ENCODE measurements at places on chromosomes 3 and 15. TPM values are rescaled to one million over a fixed set of nuclear protein-coding genes. Genes with fewer than 3 reads are reported as not detected.
A peak's percentile ranks its signal among the peaks of the same experiment; 100 is the strongest.

The TEX55 gene
- total RNA-seq = not detected

The MAP1A gene
- 1.6 TPM for total RNA-seq

The CELF6 gene
- total RNA-seq = not detected

The SPSB4 gene
- 0.05 TPM for total RNA-seq

The STRIT1 gene
- not detected for total RNA-seq

The XCR1 gene
- not detected for total RNA-seq

- H3K4me3 ChIP-seq = no peak overlapping the region
- H3K4me1 ChIP-seq = no peaks in the 10 kb centered on the region
- no peak overlapping the region for H3K27ac ChIP-seq
- no peaks in the 10 kb centered on the region for H3K27me3 ChIP-seq
Measured at GRCh38 chr3:127769284-127770081, 52.8 kb downstream of the MGLL start.

DNA sequence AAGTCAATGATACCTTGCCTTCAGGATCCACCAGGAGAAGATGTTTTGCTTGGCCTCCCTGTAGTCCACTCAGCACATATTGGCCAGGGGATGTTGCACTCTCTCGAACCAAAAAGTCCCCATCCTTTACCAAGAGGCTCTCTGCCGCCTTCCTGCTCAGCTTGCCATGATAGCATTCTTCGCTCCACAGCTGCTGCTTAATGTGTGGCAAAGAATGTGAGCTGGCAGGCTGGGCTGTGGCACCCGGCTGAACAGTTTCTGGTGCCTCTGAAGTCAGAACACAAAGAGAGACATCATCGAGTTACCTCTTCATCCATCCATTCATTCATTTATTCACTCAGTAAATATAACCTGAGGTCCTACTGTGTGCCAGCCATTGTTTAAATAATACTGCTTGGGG is 23.9 kb upstream of the CEP152 start:
- DNase-seq = no peak
- H3K27me3 ChIP-seq = no peaks in the 10 kb centered on the region
- no peak overlapping the region for H3K4me3 ChIP-seq
- H3K4me1 ChIP-seq = no peaks in the 10 kb centered on the region

- no peak overlapping the region for H3K4me3 ChIP-seq
- no peaks in the 10 kb centered on the region for H3K27me3 ChIP-seq
- no peaks in the 10 kb centered on the region for H3K4me1 ChIP-seq
- H3K36me3 ChIP-seq = no peaks in the 10 kb centered on the region
- H3K27ac ChIP-seq = no peak overlapping the region
Measured at GRCh38 chr3:151228666-151229040, 25.6 kb upstream of the GPR171 start.

- H3K27ac ChIP-seq = no peak overlapping the region
- H3K4me1 ChIP-seq = no peaks in the 10 kb centered on the region
- no peak overlapping the region for H3K4me3 ChIP-seq
- H3K36me3 ChIP-seq = no peaks in the 10 kb centered on the region
Measured at GRCh38 chr3:131807822-131808221, 227.0 kb downstream of the CPNE4 start.

GRCh38 chr3:63976161-63976871 is 47.0 kb downstream of the PSMD6 start:
- no peaks in the 10 kb centered on the region for H3K4me1 ChIP-seq
- H3K27me3 ChIP-seq = no peaks in the 10 kb centered on the region
- peaks cover 5% of the 10 kb centered on the region for H3K36me3 ChIP-seq
- no peak for DNase-seq

DNA sequence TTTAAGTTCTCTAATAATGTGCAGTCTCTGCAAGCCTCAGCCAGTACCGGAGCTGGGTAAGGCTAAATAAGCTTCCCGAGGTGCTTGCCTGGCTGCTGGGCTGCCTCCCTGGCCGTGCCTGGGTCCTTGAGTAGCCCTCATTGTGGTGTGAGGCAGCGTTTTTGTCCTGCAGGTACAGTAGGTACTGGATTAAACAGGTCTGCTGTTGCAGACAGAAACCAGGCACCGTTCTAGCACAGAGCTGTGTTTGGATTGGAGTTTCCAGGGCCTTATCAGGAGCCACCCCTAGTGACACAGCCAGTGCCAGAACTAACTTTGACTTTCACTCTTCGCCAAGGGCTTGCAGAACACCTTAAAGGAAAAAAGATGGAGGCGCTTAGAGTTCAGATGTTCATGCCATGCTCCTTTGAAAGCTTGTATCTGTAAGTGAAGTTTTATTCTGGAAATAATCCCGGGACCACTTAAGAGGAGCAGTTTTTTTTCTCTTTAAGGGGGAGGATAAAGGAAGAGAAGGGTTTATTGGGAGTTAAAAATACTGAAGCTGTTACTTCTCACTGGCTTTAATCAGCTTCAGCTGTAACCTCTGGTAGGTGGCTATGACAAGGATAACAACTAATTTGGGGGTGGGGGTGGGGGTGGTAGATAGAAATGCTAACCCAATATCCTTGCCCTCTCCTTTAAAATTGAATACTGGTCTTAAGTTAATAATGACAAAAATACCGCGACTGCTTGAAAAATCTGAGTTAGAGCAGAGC is 126.8 kb downstream of the MITF start:
- no peaks in the 10 kb centered on the region for H3K27me3 ChIP-seq
- H3K36me3 ChIP-seq = no peaks in the 10 kb centered on the region
- no peak for DNase-seq
- peaks cover 4% of the 10 kb centered on the region for H3K4me1 ChIP-seq

- no peak overlapping the region for H3K4me3 ChIP-seq
- H3K4me1 ChIP-seq = peaks cover 16% of the 10 kb centered on the region
- no peak for DNase-seq
- peaks cover 11% of the 10 kb centered on the region for H3K36me3 ChIP-seq
Measured at GRCh38 chr3:15787526-15787925, 10.3 kb downstream of the ANKRD28 start.

DNA sequence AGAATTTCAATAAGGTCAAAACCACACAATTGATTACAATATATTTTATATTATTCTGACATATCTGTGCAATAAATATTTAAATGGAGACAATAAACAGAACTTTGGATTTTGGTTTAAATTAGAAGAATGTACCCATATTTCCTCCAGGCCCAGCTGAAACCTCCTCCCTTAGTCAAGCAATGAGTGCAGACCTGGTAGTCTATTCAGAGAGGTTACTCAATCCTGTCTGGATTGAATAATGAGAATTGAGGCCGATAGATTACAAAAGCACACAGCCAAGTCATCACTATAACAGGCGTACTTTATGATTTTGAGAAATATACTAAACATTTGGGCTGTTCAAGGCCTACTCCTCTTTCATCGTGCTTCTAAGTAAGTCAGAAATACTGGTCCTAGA is 114.5 kb upstream of the STRIT1 start:
- DNase-seq = no peak
- H3K27me3 ChIP-seq = no peaks in the 10 kb centered on the region
- H3K4me1 ChIP-seq = no peaks in the 10 kb centered on the region
- no peak overlapping the region for H3K4me3 ChIP-seq

- H3K36me3 ChIP-seq = no peaks in the 10 kb centered on the region
- no peak overlapping the region for H3K27ac ChIP-seq
- H3K4me1 ChIP-seq = no peaks in the 10 kb centered on the region
- peaks cover 18% of the 10 kb centered on the region for H3K27me3 ChIP-seq
- no peak overlapping the region for H3K4me3 ChIP-seq
Measured at GRCh38 chr3:127848131-127849129, 26.1 kb upstream of the MGLL start.

DNA sequence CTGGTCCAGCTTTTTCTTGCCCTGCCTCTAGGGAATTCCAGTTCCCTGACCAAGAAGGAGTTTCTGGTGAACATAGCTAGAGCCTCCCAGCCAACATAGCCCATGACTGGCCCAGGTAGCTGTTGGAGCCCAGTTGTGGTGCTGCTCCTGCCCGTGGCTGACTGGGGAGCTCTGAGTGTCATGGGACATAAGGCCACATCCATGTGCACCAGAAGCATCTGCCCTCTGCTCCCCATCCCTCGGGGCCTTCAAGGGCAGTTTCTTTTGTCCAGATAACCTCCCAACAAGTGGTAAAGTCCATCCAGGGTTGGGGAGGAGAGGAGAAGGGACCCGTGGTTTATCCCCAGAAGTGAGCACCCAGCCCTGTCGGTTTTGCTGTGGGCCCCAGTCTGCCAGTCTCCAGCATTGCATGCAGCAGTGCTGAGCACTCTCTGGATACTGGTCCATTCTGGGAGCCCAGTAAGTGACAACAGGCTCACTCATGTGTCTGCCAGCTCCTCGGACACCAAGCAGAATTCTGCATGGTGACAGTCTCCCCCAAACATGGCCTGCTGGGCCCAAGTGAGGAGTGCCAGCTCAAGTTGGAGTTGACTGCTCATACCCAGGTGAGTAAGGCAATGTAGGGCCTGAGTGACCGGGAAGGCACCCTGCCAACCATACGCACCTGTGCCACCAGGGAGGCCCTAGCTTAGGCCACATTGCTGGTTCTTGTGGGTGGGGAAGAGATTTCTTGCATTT is 28.8 kb downstream of the ACAA1 start:
- DNase-seq = no peak
- H3K4me1 ChIP-seq = no peaks in the 10 kb centered on the region

- no peaks in the 10 kb centered on the region for H3K27me3 ChIP-seq
- H3K36me3 ChIP-seq = no peaks in the 10 kb centered on the region
- no peak overlapping the region for H3K27ac ChIP-seq
- no peak overlapping the region for H3K4me3 ChIP-seq
- no peaks in the 10 kb centered on the region for H3K4me1 ChIP-seq
Measured at GRCh38 chr3:58353722-58354553, 21.2 kb downstream of the PXK start.

DNA sequence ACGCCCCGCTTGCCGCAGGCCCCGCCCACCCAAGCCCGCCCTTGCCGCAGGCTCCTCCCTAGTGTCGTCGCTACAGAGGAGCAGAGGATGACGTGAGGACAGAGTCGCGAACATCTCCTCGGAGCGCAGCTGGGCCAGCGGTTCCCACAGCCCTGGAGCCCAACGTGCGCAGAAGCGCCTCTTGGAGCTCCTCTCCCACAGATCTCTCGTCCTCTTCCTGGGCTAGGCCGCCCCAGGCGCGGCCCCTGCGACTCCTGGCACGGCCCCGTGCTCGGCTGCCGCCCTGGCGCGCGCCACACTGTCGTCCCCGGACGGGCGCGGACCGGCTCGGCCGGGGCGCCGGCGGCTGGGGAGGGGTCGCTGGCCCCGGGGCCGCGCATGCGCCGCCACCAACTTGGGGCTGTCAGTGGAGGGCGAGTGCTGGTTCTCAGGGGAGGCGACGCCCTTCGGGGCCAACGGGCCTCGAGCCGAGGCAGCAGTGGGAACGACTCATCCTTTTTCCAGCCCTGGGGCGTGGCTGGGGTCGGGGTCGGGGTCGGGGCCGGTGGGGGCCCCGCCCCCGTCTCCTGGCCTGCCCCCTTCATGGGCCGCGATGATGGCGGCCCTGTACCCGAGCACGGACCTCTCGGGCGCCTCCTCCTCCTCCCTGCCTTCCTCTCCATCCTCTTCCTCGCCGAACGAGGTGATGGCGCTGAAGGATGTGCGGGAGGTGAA is at the start of gene TRPC1:
TSS of gene TRPC1 (plus strand) at position 67 of the 714 bp plus-strand sequence. CDS start at position 593, 526 bp downstream.
- H3K4me1 ChIP-seq = peaks cover 17% of the 10 kb centered on the region
- peak within 1 kb of the TSS; percentile 96 for H3K27ac ChIP-seq
- no peaks in the 10 kb centered on the region for H3K36me3 ChIP-seq
- H3K4me3 ChIP-seq = peak within 1 kb of the TSS; percentile 93
- no peaks in the 10 kb centered on the region for H3K27me3 ChIP-seq
- DNase-seq = peak; percentile 55

GRCh38 chr3:140403608-140404007 is 274.3 kb upstream of the TRIM42 start:
- H3K4me3 ChIP-seq = no peak overlapping the region
- DNase-seq = no peak
- H3K27me3 ChIP-seq = no peaks in the 10 kb centered on the region
- no peaks in the 10 kb centered on the region for H3K4me1 ChIP-seq
- H3K36me3 ChIP-seq = no peaks in the 10 kb centered on the region
- no peak overlapping the region for H3K27ac ChIP-seq

GRCh38 chr3:171058058-171058457 is 31.5 kb upstream of the SLC2A2 start:
- no peak for DNase-seq
- H3K4me1 ChIP-seq = peaks cover 3% of the 10 kb centered on the region
- peaks cover 5% of the 10 kb centered on the region for H3K27me3 ChIP-seq
- no peak overlapping the region for H3K27ac ChIP-seq
- no peaks in the 10 kb centered on the region for H3K36me3 ChIP-seq

DNA sequence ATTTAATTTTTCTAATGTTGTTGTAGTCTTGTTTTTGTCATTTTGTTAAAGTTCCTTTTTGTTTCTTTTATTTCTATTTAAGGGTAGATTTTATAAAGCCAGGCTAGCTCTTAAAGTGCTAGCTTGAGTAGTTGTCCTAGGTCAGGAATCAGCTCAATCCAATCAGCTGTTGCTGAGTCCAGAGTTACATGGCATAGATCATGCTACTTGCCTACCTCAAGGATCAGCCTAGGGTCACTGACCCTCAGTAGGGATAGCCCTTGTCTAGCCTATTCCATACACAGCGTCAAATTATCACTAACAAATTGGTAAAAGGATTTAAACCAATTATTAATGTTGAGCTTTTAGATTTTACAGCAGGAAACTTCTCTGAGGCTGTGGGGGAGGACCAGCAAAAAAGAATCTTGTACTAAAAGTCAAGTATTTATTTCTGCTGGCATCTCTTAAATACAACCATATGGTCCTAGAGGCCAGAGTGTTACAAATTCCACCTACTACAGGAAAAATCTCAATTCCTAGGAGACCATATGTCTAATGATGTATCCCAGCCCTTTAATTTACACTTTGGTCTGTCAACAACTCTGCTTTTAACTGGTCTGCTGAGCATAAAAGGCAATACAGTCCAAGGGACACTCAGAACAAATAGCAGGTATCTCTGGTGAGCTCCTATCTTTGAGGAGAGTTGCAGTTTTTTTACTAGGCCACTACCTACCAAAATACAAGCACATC is 138.3 kb upstream of the PTPRG start:
- no peaks in the 10 kb centered on the region for H3K36me3 ChIP-seq
- H3K4me1 ChIP-seq = no peaks in the 10 kb centered on the region
- H3K27me3 ChIP-seq = no peaks in the 10 kb centered on the region
- H3K4me3 ChIP-seq = no peak overlapping the region
- DNase-seq = no peak

Measured in Panc1 (cell line).